ENCODE measurements at places on chromosomes 11 and 22.

- no peak for DNase-seq
Observed at GRCh38 chr11:130711193-130711592, 205.1 kb downstream of the SNX19 start.

DNA sequence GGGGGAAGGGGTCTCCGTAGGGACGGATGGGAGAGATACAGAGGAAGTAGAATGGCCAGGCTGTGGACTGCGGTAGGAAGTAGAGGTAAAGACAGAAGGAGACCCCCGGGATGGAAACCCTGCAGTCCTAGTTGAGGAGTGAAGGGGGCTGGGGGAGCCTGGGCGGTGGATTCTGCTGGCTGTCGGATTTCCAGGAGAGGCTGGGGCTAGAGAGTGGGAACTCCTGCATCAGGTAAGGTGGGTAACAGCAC is 727 bp upstream of the SCARF2 start:
- no peak for DNase-seq

DNA sequence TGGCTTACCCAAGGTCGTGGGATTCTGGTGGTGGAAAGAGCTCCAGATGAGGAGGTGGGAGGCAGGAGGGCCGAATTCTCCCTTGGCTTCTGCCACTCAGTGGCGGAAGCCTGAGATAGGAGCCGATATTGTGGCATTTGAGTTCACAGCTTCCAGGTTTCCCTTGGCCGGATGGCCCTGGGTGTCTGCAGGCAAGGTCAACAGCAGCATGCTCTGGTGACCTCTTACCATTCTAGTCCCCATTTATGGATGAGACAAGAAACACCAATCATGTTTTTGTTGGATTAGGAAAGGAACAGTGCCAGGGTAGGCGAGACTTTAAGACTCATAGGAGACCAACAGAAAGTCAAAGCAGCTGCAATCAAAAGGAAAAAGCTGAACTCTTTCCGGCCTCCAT is 89.7 kb downstream of the GRAMD1B start:
- DNase-seq = no peak

- peak; percentile 71 for DNase-seq
Observed at GRCh38 chr22:48492366-48493320, 1335.0 kb downstream of the BRD1 start.

DNA sequence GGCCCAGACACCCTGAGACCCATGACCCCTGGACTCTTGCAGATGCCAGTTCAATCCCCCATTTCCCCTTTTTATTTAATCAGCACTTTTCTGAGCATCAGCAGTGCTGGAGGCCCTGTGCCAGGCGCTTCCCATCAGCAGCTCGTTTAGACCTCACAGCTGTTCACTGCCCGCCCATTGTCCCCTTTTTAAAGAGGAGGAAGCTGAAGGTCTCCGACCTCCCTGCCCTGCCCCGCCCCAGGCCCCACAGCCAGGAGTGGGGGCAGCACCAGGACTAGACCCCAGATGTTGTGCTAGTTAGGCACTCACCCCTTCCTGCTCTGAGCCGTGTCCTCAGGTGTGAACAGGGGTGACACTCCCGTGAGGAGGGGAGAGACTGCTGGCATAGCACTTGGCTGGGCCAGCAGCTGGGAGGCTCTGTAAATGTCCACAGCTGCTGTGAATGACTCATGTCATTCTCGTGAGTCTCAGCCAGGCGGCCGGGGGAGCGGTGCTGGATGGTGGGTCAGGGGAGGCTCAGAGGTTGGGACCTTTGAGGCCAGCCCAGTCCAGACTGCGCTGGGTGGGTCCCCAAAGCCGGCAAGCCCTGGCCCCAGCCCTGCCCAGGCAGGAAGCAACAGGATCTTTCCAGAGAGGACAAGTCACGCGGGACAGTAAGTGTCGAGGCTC is 19.9 kb downstream of the EMID1 start:
- no peak for DNase-seq

GRCh38 chr11:43920598-43921419 is 21.6 kb upstream of the C11orf96 start:
- DNase-seq = no peak

- DNase-seq = no peak
Observed at GRCh38 chr11:73141031-73141308, 1.1 kb downstream of the FCHSD2 start.

- DNase-seq = no peak
Observed at GRCh38 chr22:46748908-46749675, 11.0 kb upstream of the CERK start.

- no peak for DNase-seq
Observed at GRCh38 chr11:114131461-114131864, 72.0 kb downstream of the ZBTB16 start.

DNA sequence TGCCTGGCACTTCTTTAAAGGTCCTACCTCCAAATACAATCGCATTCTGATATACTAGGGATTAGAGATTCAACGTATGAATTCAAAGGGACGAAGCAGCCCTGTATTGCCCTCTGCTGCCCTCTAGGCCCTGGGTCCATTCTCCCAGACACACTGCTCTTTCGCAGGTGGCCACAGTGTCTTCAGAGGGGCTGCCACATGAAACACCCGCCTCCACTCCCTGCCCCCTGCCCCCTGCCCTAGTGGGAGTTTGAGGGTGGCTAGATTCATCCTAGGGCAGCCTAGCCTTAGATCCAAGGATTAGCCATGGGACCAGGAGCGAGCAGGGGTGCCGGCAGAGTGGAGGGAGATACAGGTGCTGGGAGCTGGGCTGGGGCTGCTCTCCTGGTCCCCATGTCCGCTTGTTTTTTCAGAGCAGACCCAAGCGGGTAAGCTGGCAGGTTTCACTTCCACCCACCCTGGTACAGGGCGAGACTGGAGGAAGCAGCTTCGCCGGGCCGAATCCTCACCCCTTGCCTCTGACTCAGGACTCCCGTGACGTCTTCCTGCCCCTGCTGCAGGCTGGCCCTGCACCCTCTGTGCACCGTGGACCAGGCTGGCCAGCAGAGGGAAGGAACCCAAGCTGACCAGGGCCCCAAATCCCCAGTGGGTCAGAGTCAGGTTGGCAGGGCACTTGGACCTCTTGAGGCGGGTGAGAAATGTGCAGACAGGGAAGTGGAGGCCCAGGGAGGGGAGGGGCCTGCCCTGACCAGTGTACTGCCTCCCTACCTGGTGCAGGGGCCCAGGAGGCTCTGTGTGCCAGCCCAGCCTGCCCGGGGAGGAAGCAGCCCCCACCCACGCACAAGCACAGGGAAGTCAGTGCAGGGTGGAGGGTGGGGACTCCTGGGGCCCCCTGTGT is 28.4 kb upstream of the HMOX1 start:
- peak; percentile 45 for DNase-seq

DNA sequence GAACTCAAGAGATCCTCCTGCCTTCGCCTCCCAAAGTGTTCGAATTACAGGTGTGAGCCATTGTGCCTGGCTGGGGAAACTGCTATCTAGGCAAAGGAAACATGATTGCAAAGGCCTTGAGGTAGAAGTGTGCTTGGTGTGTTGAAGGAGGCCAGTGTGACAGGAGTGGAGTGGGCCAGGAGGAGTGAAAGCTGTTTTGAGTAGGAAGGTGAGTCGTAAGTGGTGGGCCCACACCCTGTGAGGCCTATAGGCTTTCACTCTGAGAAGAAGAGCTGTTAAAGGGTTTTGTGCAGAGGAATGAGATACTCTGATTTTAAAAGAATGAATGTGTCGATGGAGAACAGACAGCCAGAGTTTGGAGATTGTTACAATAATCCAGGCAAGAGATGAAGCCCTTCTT is 43.4 kb downstream of the WEE1 start:
- DNase-seq = no peak

DNA sequence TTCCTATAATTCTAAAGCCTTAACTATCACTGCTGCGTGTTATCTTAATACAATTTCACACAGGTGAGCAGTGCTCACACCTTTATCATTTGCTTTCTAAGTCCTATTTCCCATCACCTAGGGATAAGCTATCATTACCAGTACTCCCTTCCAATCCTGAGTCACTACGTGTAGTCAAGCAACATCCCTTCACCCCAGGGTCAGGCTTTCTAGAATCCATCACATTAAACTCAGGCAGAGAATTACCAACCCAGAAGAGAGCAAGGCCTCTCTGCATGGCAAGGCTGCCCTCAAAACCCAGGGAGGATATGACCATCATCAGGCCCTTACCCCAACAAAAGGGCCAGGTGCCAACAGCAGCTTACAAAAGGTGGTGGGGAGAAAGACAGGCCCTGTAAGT is 9.8 kb downstream of the PACSIN2 start:
- DNase-seq = no peak

- no peak for DNase-seq
Observed at GRCh38 chr22:39080052-39080762, 3.1 kb downstream of the APOBEC3G start.

DNA sequence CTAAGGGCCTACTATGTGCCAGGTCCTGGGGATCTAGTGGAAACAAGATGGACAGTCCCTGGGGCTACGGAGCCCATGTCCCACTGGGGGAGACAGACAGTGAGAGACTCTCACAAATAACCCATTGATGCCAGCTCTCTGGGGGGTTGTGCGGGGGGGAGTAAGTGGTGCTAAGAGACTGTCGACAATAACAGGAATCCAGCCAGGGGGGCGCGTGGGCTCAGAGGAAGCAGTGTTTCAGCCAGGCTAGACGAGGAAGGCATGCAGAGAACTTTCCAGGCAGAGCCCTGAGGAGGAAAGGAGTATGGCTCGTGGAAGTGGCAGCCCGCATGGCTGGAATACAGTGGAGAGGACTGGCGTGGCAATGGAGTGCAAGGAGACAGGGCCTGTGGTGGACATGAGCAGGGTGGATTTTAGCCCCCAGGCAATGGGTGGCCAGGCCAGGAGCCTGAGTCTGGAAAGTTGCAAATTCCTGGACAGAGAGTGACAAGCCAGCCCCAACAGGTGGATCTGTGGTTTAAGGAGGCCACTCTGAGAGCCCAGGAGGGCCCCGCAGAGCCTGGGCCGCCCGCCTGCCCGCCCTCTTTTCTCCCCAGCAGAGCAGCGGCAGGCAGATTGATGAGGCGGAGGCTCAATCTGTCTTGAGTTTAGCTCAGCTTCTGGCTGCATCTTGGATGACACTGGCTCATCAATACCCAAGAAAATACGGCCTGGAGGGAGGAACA is 40.0 kb upstream of the TCF20 start:
- DNase-seq = no peak

DNA sequence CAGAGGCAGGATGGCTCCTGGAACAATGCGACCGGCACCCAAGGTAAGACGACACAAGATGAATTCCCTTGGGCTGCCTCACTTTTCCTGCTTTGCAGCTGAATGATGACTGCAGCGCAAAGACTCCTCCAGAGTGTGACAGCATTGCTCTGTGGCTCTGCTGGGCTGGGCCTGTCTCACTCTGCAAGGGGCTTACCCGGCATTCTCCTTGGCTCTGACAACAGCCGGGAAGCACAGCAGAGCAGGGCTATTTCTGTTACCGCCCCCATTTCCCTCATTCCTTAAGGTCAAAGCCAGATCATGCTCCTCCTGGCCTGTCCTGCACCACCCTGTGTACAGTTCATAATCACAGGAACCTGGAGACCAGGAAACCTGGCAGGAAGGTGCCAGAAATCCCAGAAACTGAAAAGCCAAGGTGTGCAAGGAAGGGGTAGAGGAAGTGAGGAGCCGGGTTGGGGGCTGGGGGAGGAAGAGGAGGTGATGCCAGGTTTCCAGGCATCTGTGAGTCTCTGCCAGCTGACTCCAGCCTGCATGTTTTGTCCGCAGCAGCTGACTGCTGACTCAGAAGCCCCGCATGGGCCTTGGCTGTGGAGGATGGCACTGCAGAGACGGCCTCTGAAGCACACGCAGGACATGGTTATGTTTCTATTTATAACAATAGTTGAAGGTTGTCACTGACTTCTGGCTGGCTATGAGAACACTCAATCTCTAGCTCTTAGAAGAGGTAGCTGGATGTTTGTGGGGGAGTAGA is 113.6 kb downstream of the MICAL3 start:
- peak; percentile 57 for DNase-seq

GRCh38 chr11:71144736-71145135 is 107.6 kb downstream of the SHANK2 start:
- DNase-seq = no peak

DNA sequence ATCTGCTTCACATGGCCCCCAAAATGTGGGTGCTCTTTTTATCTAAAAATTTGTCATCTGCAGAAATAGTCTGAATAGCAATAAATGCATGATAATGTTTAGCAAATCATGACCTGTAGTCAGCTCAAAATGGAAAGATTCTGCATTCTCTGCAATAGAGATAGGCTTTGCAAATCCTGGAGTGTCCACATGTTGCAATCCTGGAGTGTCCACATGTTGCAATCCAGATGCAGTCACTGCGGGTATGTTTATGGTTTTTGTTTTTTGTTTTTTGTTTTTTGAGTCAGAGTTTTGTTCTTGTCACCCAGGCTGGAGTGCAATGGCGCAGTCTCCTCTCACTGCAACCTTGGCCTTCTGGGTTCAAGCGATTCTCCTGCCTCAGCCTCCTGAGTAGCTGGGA is 20.2 kb upstream of the LRRC32 start:
- no peak for DNase-seq

- DNase-seq = no peak
Observed at GRCh38 chr11:44561964-44562734, 3.3 kb upstream of the CD82 start.

GRCh38 chr11:112042161-112042960 is 17.2 kb downstream of the DLAT start:
- no peak for DNase-seq

GRCh38 chr22:48819232-48819631 is 1008.4 kb downstream of the BRD1 start:
- DNase-seq = no peak

- no peak for DNase-seq
Observed at GRCh38 chr22:20240900-20241299, 27.2 kb downstream of the RTN4R start.

- no peak for DNase-seq
Observed at GRCh38 chr11:95415837-95416304, 184.9 kb upstream of the SESN3 start.

GRCh38 chr11:101034076-101034475 is 95.5 kb downstream of the PGR start:
- DNase-seq = no peak

DNA sequence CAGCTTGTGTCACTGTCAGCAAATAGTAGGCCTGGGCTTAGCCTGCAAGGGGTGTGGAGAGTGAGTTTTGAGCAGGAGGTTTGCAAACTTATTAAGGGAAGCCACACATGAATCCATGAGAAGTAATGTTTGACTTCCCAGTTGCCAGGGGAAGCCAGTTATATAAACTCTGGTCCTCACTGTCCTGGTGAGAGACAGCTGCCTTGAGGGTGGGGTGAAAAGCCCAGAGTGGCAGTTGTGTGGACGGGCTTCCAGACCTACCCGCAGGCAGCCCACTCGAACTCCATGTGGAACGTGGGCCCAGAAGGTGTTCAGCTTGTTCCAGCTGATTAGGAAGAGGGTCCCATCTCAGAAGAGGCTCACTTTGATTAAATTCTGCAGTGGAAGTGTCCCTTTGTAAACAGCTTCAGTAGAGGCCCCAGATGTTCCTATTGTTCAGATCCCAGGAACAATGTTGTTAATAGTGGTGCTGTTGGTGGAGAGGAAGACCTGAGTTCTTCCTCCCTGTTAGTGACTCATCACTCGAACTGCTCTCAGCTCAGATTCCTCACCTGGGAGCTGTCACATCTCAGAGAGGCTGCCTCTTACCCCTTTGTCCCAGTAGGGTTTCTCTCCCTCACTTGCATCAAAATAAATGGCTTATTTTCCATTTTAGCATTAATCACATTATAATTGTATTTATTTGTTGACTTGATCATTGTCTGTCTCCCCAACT is 63.4 kb downstream of the GRAMD1B start:
- DNase-seq = peak; percentile 22

GRCh38 chr11:13767471-13767870 is 99.0 kb downstream of the FAR1 start:
- no peak for DNase-seq

All from caudate nucleus (tissue), 63 donors.